ENCODE measurements at places on chromosomes 16 and 17.

- DNase-seq, result no peak
Measured at GRCh38 chr16:53840456-53840855, 136.5 kb downstream of the FTO start.

- no peak for DNase-seq
Measured at GRCh38 chr16:72270531-72270930, 98.6 kb upstream of the PMFBP1 start.

- no peak for DNase-seq
Measured at GRCh38 chr17:70976447-70976846, 807.1 kb downstream of the KCNJ2 start.

GRCh38 chr17:77535435-77535834 lies 394.7 kb downstream of the SEC14L1 start:
- DNase-seq, result no peak

DNA sequence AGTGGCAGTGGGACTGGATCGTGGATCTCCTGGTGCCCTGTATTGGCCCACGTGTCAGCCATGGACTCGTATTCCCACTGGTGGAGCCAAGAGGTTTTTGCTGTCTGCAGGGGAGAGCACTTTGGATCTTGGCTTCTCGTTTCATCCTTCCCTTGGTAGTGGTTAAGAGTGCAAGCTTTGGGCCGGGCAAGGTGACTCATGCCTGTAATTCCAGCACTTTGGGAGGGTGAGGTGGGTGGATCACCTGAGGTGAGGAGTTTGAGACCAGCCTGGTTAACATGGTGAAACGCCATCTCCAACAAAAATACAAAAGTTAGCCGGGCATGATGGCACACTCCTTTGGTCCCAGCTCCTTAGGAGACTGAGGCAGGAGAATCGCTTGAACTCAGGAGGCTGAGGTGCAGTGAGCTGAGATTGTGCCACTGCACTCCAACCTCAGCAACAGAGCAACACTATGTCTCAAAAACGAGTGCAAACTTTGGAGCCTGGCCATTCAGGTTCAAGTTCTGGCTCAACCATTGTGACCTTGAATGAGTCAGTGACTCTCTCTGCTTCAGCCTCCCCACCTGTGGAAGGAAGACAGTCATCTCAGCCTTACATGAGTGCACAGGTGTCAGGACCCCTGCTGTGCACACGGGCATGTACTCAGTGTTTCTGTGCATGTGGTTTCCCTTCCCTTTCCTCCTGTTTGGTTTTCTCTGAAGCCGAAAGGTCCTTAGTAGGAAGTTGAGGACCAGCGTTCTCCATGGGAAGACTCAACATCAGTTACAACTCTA lies 57.4 kb downstream of the PLCG2 start:
- no peak for DNase-seq

GRCh38 chr17:75153780-75154194 lies 525 bp downstream of the JPT1 start:
- no peak for DNase-seq

DNA sequence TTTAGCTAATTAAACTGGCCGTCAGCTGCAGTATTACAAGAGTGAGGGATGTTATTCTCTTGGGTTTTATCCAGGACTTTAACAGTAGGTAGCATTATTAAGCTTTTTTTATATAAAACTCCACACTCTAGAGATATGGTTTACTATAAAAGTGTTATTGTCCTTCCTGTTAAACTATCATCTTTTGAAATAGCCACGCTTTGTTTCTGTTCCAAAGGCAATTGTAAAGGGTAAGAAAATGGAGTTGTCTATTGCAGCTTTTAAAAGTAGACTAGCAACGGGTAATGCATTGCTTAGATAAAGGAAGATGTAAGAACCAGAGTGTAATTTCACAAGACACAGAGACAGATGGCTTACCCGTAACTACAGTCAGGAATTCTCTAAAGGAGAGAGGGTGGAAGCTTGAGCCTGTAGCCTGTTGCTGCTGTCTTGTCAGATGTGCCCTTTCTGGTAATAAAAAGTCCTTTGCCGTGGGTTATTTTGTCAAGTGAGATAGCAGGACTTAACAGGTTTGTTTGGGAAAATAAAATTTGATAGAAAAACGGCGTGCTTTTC lies 56.4 kb downstream of the WWOX start:
- DNase-seq, result no peak

GRCh38 chr16:87608400-87608985 lies 6.2 kb downstream of the JPH3 start:
- DNase-seq, result peak; percentile 20

DNA sequence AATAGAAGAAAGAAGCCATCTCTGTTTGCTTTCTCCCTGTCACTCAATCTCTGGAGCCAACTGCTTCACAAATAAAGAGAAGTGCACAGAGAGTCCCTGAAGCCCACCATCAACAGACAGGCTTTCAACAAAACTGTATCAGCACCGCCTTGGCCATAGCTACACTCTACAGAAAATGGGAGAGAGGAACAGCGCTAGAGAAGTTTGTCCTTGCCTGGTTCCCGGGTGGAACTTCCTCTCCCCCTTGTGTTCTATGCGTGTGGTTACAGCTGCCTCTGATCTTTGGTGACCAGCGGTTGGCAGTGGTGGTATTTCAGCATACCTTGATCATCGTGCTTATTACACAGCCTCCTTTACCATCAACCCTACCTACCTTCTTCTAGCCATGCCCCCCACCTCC lies 91.4 kb upstream of the CCL2 start:
- no peak for DNase-seq

Measured in fibroblast of the conjunctiva (primary cell).